Kidney (tissue), 22 donors: ENCODE measurements at places on chromosomes 5 and 9. TPM values are rescaled to one million over a fixed set of nuclear protein-coding genes. Genes with fewer than 3 reads are reported as not detected.

GRCh38 chr9:135053133-135053532, 34.3 kb upstream of the OLFM1 start:
- no peak overlapping the region for H3K4me3 ChIP-seq
- no peak for DNase-seq
- no peaks in the 10 kb centered on the region for H3K36me3 ChIP-seq
- no peaks in the 10 kb centered on the region for H3K27me3 ChIP-seq
- H3K27ac ChIP-seq = no peak overlapping the region
- no peaks in the 10 kb centered on the region for H3K4me1 ChIP-seq

GRCh38 chr9:78812665-78813064, 515.7 kb downstream of the PSAT1 start:
- DNase-seq = no peak
- no peak overlapping the region for H3K4me3 ChIP-seq
- no peaks in the 10 kb centered on the region for H3K27me3 ChIP-seq
- H3K36me3 ChIP-seq = no peaks in the 10 kb centered on the region
- H3K27ac ChIP-seq = no peak overlapping the region
- no peaks in the 10 kb centered on the region for H3K4me1 ChIP-seq

- no peak for DNase-seq
- H3K4me3 ChIP-seq = no peak overlapping the region
- no peaks in the 10 kb centered on the region for H3K27me3 ChIP-seq
Measured at GRCh38 chr9:5008202-5008601, 23.1 kb downstream of the JAK2 start.

Gene LCN1
- total RNA-seq = not detected

Gene WDR31
- 8.7 TPM for total RNA-seq
